ENCODE measurements at places on chromosomes 2 and 18. TPM values are rescaled to one million over a fixed set of nuclear protein-coding genes. Genes with fewer than 3 reads are reported as not detected.

ABCA12 gene
- total RNA-seq = 0.10 TPM

ESPNL gene
- total RNA-seq = not detected

TWIST2 gene
- total RNA-seq = 1.8 TPM

ZSWIM2 gene
- total RNA-seq = 0.10 TPM

PRSS56 gene
- not detected for total RNA-seq

RBFA gene
- total RNA-seq = 27.8 TPM

SPDYA gene
- 0.33 TPM for total RNA-seq

VWC2L gene
- not detected for total RNA-seq

CNDP1 gene
- not detected for total RNA-seq

GREB1L gene
- 6.0 TPM for total RNA-seq

PGAP1 gene
- 14.7 TPM for total RNA-seq

KLHL14 gene
- total RNA-seq = under 0.01 TPM

CCDC68 gene
- total RNA-seq = 1.6 TPM

CASP10 gene
- 45.1 TPM for total RNA-seq

IL1F10 gene
- not detected for total RNA-seq

POU3F3 gene
- under 0.01 TPM for total RNA-seq

MC4R gene
- not detected for total RNA-seq

C2orf78 gene
- not detected for total RNA-seq

GKN2 gene
- total RNA-seq = 0.65 TPM

ERFE gene
- 0.48 TPM for total RNA-seq

PTMA gene
- 1,307 TPM for total RNA-seq

CXCR1 gene
- total RNA-seq = not detected

RTP5 gene
- not detected for total RNA-seq

SLC19A3 gene
- 0.33 TPM for total RNA-seq

LANCL1 gene
- total RNA-seq = 23.8 TPM

SPATA3 gene
- not detected for total RNA-seq

PLEK gene
- total RNA-seq = under 0.01 TPM

DNAJC5G gene
- 0.98 TPM for total RNA-seq

CXCR4 gene
- total RNA-seq = 311 TPM

SDC1 gene
- total RNA-seq = 5.9 TPM

ZNF804A gene
- 0.33 TPM for total RNA-seq

CD8B gene
- not detected for total RNA-seq

UPP2 gene
- total RNA-seq = not detected

UGT1A4 gene
- total RNA-seq = not detected

TACR1 gene
- total RNA-seq = not detected

C1QL2 gene
- total RNA-seq = not detected

FSHR gene
- total RNA-seq = not detected

ACVR1C gene
- not detected for total RNA-seq

UGT1A5 gene
- total RNA-seq = not detected

TMEFF2 gene
- not detected for total RNA-seq

INHA gene
- total RNA-seq = not detected

PLGLB1 gene
- 1.3 TPM for total RNA-seq

SGO2 gene
- 6.2 TPM for total RNA-seq

FOXD4L1 gene
- not detected for total RNA-seq

NTSR2 gene
- total RNA-seq = not detected

DSC3 gene
- total RNA-seq = 0.33 TPM

RGPD3 gene
- 0.38 TPM for total RNA-seq

MFSD2B gene
- not detected for total RNA-seq

ALK gene
- not detected for total RNA-seq

CDK5R2 gene
- total RNA-seq = not detected

BBS5 gene
- 2.6 TPM for total RNA-seq

FAM237A gene
- not detected for total RNA-seq

ANKRD30BL gene
- total RNA-seq = not detected

UGT1A6 gene
- not detected for total RNA-seq

NPHP1 gene
- total RNA-seq = 4.6 TPM

TEKT4 gene
- not detected for total RNA-seq
